ENCODE measurements at places on chromosomes 6 and 20.

DNA sequence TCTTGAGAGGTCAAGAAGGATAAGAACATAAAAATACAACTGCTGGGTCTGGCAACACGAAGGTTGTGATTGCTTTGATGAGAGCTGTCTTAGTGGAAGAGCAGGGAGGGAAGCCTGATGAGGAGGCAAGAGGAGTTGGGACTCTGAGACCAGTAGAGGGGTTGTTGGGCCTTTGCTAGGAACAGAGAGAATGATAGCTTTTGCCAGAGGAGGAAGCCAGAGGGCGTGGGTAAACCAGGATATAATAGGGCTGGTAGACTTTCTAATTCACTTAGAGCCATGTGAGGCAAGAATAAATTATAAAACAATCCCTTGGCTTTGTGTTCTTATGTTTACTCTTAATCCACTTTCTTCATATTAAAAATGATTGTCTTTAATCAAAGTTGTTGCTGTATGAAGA, 78.6 kb downstream of the RCAN2 start:
- no peak for DNase-seq

GRCh38 chr6:36226438-36227047, 30.0 kb downstream of the BRPF3 start:
- DNase-seq = no peak

- no peak for DNase-seq
Measured at GRCh38 chr20:23602241-23602640, 3.5 kb downstream of the CST9 start.

DNA sequence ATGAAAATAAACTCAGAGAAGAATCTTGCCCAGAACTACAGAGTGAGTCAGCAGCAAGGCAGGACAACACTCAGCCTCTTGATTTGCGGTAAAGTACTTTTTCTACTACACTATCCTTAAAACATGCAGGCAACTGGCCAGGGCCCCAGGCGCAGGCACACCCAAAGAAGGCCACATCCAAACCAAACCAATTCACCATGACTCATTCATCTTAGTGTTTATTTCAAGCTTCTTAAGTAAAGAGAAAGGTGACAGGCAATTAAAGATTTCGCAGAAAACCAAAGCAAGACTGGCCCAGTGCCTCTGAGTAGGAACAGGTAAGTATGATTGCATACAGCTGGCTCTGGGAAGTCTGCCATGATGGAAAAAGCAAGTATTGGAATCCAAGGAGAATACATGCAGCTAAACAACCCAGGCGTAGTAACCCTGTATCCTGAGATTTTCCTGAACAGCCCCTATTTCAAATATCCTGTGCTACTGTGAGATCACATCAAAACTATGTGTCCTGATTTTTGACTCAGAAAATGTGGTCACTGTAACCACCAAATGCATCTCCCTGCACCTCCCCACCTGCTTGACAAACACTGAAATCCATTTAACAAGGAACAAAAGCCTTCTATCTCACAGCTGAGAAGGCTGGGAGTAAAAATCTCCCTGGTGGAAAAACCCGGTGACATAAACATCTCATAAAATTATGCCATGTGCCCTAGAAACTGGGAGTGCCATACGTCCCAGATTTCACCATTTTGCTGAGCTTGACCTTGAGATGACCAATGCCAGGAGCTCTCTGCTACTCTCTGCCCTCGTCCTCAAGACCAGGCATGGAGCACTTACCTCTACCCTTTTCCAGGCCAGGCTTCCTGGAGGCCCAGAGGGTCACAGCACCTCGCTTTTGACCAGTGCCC, 12.4 kb downstream of the WFDC3 start:
- peak; percentile 100 for DNase-seq

GRCh38 chr20:30811885-30812671, 445.4 kb upstream of the DEFB115 start:
- peak; percentile 53 for DNase-seq

DNA sequence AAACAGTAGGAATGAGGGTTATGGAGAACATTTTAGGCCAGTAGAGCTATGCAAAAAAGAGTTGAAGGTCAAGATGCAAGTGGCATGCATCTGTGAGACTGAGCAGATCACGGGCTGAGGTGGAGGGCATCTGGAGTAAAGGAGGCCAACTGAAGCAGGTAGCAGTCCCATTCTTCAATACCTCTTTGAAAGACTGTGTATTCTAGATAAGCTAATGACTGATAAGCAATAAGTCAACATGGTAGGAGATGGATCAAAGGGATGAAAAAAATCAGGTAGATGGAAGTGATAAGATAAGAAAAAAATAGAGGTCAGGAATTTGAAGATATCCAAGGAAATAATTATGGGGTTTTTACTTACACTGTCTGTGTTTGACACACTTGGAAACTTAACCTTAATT, 55.6 kb downstream of the ARMC2 start:
- no peak for DNase-seq

GRCh38 chr20:61311656-61312387, 59.8 kb downstream of the CDH4 start:
- DNase-seq = no peak

- DNase-seq = peak; percentile 62
Measured at GRCh38 chr6:147132889-147133288, 71.3 kb upstream of the STXBP5 start.

DNA sequence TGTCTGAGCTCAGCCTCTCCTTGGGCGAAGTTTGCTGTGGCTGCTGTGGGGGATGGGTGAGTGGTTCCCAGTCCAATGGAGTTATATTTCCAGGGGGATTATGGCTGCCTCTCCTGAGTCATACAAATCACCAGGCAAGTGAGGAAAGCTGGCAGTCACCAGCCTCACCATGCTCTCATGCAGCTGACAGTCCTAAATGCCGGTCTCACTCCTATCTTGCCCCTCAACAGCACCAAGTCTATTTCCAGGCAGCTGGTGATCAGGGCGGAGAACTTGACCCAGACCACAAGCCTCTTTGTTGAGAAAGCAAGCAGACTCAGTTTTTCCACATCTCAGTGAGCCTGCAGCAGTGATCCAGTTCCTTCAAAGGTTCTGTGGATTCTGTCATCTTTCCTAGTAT, 98.9 kb downstream of the TBC1D32 start:
- no peak for DNase-seq

- no peak for DNase-seq
Measured at GRCh38 chr6:39765508-39766065, 26.6 kb upstream of the DAAM2 start.

DNA sequence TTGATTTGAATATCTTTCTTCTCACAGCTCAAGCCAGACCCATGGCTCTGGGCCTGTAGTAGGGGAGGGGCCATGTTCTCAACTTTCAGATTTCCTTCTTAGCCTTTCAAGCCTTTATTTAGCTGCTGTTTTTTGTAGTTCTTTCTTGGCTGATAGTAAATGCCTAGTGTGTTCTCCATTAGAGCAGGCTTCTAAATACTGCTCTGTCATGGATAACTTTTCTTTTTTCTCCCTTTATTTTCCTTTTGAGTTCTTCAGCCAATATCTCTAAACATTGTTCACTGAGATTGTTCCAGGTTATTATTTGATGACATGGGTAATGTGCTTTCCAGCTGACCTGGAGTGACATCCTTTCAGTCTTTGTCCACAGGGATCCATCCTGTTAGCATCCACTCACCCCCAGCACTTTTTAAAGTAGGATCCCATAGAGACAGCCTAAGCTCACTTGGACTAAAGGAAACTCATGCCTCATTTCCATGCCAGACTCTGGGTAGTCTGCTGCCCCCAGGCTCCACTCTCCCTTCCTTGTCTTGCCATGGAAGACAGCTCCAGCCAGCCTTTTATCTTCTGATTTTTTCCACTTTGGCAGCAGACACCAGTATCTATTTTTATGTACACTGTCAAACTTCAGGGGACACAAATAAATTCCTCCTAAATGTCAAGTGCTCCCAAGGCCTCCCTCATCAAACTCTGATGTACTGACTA, 645.6 kb downstream of the RNF144B start:
- no peak for DNase-seq

DNA sequence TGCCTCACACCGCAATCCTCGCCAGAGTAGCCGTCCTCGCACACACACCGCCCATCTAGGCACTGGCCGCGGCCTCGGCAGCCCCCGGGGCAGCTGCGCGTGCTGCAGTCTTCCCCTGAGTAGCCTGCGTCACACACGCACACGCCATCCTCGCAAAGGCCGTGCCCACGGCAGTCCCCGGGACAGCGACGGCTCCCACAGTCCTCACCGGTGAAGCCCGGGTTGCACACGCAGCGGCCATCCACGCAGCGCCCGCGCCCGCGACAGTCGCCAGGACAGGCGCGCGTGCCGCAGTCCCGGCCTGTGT, 13.1 kb downstream of the TNXB start:
- DNase-seq = no peak

DNA sequence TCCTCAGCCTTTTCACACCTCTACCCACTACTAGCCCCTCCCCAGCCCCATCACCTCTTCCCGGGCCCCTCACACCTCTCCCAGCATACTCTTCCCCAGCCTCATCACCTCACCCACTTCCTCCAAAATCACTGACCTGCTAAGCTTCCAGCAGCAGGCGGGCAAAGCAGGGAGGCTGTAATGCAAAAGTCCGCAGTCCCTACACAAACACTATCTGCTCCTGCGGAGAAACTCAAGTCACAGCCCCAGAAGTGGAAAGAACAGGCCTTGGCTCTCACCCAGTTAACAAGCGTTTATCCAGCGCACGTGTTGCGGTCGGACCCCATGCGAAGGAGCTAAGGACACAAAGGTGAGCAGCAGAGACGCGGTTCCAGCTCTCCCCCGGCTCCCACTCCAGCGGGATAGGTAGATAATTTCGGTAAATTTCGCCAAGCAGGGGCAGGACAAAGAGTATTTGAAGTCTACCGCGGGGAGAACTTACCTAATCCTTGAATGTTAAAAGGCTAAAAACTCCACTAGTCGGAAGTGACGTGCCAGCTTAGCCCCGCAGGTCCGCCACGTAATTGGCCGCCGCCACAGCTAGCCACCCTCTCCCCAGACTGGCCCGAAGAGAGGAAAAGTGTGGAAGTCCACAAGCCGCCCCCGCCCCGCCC, 728 bp upstream of the TRIM39 start:
- DNase-seq = no peak

DNA sequence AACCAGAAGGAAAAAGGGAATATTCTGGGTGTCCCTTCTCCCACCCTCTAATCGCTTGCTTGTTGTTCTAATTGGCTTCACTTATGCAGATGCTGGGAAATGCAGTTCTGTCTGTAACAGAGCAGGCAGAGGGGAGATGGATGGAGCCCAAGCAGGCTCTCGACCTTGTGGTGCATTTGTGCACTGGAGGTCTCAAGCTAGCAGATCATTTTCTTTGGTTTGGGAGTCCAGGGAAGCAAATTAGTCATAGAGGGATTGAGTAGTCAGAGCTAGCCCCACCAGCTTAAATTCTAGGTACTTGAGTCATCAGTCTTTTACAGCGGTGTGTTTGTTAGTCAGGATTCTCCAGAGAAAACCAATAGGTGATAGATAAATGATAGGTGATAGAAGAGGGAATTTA, 234.7 kb upstream of the ECI2 start:
- peak; percentile 91 for DNase-seq

- peak; percentile 78 for DNase-seq
Measured at GRCh38 chr20:52312132-52312729, 120.7 kb upstream of the ZFP64 start.

GRCh38 chr20:54126806-54127655, 46.8 kb downstream of the CYP24A1 start:
- DNase-seq = peak; percentile 46

DNA sequence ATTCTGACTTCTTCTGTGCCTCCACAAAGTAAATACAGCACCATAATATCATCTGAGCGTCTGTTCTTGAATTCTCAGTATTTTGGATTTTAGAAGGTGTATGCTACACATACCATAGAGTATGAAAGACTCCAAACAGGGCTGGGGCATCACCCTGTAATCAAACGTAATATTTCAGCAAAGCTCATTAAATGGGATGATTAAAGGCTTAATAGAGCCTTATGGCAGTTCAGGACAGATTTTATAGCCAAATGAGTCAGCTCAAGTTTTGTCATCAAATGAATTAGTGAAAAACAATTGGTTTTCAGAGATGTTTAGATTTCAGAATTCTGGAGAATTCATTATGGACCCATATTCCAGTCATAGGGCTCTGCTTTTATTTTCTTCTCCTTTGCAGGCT, 68.9 kb downstream of the TULP4 start:
- DNase-seq = no peak

DNA sequence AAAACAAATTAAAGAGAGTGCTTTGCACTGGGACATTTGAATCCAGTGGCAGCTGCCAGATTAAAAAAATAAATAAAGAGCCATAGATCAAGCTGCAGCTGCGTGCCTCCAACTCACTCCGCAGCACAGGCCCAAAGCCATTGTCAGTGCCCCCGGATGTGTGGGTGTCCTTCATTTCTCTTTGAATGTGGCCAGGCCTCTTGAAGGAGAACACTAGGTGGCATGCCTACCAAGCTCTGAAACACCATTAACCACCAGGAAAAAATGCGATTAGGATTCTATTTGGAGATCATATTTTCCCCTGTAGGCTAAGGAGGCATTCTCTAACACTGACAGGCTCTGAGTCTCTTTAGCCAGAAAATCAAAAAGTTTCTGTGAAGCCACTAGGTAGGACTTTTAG, 549.8 kb downstream of the PRKN start:
- DNase-seq = peak; percentile 41

GRCh38 chr6:1747003-1747402, 137.3 kb downstream of the FOXC1 start:
- DNase-seq = no peak

DNA sequence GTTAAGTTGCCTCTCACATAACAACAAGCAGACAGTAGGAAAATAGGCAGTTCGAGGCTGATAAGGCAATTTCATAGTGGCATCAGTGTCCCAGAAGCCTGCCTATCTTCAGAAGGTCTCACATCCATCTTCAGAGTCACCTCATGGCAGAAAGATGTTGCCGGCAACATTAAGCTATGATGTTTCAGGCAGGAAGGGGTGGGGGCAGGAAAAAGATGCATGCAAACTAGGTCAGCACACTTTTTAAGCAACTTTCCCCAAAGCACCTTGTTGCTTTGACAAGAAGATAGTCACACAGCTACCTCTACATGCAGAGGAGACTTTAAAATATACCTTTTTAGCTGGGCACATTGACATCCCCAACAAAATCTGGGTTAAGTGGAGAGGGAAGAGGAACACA, 43.2 kb upstream of the SMIM8 start:
- DNase-seq = no peak

DNA sequence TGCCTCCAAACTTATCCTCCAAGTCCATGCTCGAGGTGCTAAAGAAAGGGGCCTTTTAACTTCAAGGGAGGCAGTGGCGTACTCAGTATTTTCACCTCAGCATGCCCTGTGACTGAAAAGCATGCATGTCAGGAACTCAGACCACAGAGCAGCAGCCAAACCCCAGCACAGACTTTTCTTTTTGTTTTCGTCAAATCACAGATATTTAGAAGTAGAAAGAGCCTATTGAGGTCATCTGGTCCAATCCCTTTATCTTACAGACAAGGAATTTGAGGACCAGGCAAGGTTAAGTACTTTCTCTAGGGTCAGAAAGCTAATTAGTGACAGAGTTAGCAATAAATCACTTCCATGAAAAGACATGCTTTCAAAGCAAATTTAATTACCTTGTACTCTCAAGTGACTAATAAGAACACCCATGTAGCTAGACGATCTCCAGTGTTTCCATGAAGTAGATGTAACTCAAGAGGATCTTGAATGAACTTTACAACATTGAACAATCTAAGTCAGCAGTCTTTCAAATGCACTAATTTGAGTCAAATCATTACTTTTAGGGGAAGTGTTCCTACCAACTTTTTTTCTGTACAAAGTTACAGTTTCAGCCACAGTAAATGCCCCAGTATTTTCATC, 35.9 kb downstream of the MOXD1 start:
- no peak for DNase-seq
